Colonic mucosa (tissue), 4 donors: ENCODE measurements at places on chromosomes 7 and 10.
A peak's percentile ranks its signal among the peaks of the same experiment; 100 is the strongest.

- DNase-seq: no peak
Observed at GRCh38 chr10:127384532-127384931, 164.6 kb upstream of the NPS start.

GRCh38 chr7:112293416-112293815 is 86.9 kb downstream of the ZNF277 start:
- DNase-seq: no peak

GRCh38 chr10:57535306-57535705 is 732.4 kb downstream of the IPMK start:
- DNase-seq: no peak

DNA sequence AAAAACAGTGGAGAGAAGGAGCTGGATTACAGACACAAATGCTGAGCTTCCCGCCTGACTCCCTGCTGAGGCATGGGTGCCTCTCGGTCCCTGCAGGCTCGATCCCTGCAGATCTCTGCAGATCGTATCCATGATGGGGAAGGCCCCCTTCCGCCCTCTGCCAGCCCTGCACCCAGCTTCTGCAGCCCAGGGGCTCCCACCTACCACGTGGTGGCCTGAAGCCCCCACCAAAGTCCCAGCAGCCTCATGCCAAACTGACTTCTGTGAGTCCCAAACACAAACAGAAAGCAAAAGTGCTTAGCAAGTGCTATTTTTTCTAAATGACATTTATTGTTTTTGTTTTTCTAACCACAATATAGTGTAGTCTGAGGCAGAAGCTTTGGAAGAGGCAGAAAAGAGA is 127.1 kb upstream of the CHST15 start:
- DNase-seq: no peak

- no peak for DNase-seq
Observed at GRCh38 chr10:110352930-110353243, 48.2 kb upstream of the SMNDC1 start.

GRCh38 chr10:78215645-78216044 is 182.0 kb downstream of the RPS24 start:
- peak; percentile 56 for DNase-seq

DNA sequence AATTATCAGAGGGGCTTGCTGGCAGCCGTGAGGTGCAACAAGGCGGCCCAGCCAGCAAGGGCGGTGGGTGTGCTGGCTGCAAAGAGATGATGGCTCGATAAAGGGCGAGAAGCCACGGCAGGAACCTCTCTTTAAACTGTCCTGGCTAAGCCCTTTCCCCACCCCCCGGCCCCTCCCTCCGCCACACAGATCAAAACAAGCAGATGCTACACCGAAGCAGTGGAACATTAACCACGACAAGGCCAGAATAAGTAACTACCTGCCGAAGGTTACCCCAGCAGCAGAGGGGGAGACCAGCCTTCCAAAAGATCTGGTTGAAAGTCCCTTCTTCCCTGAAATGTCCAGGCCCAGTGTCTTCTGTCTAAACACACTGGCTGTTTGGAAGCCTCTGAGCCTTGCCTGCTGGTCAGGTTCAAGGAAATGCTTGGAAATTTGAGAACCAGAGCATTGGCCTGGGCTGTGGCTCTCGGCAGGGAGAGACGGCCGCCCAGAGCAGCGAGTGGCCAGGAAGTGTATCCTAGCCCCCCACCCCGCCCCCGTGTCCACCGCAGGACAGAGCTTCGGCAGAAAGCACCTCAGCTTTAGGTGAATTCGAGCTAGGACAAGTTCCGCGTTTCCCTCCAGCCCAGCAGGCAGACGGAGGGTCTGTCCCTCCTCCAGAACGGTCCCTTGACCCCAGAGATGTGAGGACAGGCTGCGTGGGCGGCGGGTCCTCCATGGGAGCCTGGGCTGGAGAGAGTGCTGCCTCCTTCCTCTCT is 2.1 kb downstream of the FAM20C start:
- peak; percentile 33 for DNase-seq

GRCh38 chr10:71727105-71727737 is 7.6 kb upstream of the C10orf105 start:
- no peak for DNase-seq

GRCh38 chr10:125144206-125144605 is 16.2 kb downstream of the CTBP2 start:
- no peak for DNase-seq

- DNase-seq: peak; percentile 50
Observed at GRCh38 chr7:135169141-135169963, 1.2 kb downstream of the CYREN start.

DNA sequence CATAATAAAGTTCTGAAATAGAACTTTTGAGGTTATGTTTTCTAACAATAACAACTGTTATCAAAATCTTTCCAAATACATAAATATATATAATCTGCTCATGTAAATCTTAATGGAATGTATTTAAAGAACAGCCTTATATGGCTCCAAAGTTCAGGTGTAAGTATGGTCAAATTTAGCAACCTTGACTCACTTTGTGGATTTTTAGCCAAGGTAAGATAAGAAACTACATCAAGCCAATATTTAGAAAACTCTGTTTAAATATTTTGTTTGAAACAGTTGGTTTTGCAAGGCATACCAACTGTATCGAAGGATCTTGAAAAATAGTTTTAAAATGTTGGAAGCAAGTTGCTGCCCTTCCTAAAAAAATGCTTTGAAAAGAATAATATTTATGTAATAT is 228.9 kb upstream of the SEMA3D start:
- DNase-seq: no peak

- no peak for DNase-seq
Observed at GRCh38 chr7:968205-969105, 6.9 kb downstream of the COX19 start.
